ENCODE measurements at places on chromosomes 7 and 10.
A peak's percentile ranks its signal among the peaks of the same experiment; 100 is the strongest.

DNA sequence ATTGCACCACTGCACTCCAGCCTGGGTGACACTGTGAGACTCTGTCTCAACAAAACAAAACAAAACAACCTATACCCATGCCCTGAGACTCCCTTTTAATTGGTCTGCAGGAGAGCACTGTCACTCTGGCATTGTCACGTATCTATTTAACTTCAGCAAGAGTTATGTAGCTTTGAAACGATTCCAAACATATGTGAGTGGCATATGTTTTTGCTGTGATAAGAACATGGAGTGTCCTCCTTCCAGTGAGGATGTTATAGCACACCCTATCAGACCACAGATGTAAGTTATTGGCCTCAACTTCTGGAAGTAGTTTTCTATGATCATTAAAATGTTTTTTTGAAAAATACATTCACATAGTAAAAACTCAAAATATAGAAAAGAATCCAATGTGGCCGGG is 15.5 kb upstream of the DNAJC12 start:
- DNase-seq = peak; percentile 96

DNA sequence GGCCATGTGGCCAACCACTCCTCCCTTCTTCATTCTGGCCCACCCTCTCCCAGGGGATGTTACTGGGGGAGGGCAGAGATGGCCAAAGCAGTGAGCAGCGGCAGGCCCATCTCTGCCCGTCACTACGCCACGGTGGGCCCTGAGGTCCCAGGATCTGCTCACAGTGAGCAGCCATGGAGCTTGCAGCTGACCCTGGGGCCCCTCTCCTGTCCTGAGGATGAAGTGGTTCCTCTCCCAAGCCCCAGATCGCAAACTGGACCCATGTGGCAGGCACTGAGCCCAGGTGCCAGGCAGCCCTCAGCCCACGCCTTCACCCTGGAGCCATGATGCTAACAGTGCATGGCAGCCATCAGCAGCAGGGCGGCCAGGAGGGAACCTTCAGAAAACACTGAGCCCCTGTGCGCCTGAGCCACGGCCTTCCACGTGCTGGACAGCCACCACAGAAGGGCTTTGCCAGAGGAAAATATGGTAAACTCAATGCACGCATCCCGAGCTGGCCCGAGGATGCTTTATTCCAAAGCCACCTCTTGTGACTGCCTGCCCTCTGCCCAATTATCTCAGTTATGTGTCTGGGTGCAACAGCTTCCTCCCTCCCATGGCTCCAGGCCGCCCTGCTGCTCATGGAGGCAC is 485.7 kb downstream of the PTPRN2 start:
- no peak for DNase-seq

DNA sequence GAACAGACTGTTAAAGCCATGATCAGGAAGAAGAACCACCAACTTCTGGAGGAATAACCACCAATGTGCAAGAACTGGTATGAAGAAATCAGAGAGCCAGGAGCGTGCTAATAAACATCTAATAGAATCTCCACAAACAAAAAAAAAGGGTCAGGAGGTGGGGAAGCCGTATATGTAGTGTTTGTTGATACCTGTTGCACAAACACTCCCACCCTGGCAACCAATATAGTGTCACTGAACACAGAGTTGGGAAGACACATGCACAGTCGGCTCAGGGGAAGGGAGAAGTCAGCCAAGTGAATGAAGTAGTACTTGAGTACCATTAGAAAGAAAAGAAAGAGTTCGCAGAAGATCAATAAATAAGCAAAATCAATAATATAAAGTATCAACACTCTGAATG is 400.1 kb downstream of the PARD3 start:
- no peak for DNase-seq

GRCh38 chr7:12066521-12066920 is 144.6 kb upstream of the TMEM106B start:
- peak; percentile 3 for DNase-seq

DNA sequence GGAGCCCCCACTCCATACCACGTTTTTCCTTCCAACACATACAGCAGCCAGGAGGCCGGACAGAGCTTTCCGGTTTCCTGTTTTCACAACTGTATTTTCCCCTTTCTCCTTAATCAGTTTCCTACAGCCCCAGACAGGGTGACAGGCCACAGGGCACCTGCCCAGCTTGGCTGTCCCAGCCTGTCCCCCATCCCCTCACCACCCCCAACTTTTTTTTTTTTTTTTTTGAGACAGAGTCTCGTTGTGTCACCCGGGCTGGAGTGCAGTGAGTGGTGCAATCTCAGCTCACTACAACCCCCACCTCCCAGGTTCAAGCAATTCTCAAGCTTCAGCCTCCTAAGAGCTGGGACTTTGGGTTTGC is 10.3 kb upstream of the HSPB1 start:
- peak; percentile 46 for DNase-seq

DNA sequence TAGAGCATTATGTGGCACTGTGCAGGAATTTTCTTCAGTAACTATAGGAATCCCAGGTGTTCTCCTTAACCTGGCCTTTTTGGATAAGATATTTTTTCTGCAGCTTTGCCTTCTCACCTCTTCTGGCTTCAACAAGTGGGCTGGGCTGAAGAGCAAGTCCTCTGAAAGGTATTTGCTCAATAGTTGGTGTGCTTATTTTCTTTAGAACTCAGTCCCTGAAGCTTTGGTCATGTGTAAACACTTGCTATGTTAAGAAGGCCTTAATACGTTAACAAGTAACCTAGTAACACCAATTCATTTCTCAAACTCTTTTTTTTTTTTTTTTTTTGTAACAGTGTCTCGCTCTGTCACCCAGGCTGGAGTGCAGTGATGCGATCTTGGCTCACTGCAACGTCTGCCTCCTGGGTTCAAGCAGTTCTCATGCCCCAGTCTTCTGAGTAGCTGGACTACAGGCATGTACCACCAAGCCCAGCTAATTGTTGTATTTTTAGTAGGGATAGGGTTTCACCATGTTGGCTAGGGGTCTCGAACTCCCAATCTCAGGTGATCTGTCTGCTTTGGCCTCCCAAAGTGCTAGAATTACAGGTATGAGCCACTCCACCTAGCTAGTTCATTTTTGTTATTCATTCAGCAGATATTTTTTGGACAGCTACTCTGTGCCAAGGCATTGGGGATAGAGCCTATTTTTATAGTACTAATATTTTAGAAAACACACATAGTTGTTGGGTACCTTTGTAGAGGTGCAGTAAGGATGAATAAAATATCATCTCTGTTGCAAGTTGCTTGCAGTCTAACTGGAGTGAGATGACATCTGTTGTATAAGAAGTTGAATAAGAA is 164.6 kb downstream of the SND1 start:
- no peak for DNase-seq

DNA sequence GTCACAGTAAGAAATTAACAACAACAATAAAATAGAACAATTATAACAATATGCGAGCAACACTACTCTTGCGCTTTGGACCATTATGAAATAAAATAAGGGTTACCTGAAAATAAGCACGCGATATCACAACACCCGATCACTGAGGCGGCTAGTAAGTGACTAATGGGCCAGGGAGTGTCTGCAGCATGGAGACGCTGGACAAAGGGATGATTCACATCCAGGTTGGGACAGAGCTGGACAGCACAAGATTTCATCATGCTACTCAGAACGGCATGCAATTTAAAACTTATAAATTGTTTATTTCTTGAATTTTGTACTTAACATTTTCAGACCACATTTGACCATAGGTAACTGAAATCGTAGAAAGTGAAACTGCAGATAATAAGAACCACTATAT is 15.6 kb downstream of the HIBADH start:
- DNase-seq = no peak

- DNase-seq = no peak
These were observed 1.2 kb downstream of the DENND10 start for GRCh38 chr10:119105155-119105554.

GRCh38 chr7:31107106-31108090 is 55.3 kb downstream of the ADCYAP1R1 start:
- DNase-seq = no peak

- no peak for DNase-seq
These were observed 199.9 kb downstream of the EVX1 start for GRCh38 chr7:27442455-27442854.

Measured in hematopoietic multipotent progenitor cell treated with erythropoietin and hydrocortisone succinate and interleukin-3 and kit ligand, for 6 days (in vitro differentiated cells).